ENCODE measurements at places on chromosomes 1 and 21.

DNA sequence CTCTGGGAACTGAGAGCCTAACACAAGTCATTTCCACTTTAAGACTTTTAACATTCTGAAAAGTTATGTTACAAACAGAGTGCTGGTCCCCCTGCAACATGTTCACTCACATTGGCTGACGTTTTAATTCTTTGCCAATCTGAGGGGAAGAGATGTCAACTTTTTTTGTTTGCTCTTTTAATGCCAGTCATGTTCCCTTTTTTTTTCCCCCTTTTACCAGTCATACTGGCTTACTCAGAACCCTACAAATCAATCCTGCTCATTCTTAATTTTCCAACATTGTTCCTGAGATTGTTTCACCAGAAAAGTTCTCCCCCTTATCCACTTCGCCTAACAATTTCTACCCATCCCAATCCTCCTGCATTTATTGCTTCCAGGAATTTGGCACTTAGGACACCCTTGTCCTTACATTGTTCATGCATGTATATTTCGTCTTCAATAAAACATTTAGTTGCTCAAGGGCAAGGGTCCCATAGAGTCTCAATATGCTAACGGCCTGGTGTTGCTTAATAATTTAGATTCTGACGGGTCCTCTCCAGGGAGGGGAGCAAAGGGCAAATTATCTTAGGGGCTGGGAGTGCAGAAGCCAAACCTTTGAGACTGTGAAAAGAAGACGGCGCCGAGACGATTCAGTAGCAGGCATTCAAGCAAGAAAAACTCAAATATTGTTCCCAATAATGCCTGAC is 624 bp upstream of the CR1L start:
- no peak for DNase-seq

DNA sequence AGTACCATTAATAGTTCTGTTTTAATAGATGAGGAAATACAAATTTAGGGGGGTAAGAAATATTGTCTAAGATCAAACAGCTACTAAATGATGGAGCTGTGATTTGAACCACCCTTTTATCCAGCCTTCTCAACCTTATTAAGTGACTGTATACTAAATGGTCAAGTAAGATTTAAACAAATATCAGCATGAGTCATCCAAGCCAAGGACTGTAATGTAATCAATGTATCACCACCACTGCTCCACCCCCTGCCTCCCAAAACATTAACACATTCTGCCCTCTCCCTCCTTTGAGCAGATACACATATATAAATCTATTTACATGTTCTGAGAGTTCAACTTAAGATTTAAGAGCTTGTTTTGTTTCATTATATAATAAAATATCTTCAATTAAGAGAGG is 58.9 kb downstream of the LRRC40 start:
- DNase-seq, result no peak

GRCh38 chr1:7912145-7912544 is 28.5 kb downstream of the TNFRSF9 start:
- no peak for DNase-seq

- no peak for DNase-seq
Measured at GRCh38 chr1:171715813-171716251, 26.0 kb downstream of the VAMP4 start.

- DNase-seq, result no peak
Measured at GRCh38 chr1:61781151-61781550, 38.9 kb downstream of the PATJ start.

DNA sequence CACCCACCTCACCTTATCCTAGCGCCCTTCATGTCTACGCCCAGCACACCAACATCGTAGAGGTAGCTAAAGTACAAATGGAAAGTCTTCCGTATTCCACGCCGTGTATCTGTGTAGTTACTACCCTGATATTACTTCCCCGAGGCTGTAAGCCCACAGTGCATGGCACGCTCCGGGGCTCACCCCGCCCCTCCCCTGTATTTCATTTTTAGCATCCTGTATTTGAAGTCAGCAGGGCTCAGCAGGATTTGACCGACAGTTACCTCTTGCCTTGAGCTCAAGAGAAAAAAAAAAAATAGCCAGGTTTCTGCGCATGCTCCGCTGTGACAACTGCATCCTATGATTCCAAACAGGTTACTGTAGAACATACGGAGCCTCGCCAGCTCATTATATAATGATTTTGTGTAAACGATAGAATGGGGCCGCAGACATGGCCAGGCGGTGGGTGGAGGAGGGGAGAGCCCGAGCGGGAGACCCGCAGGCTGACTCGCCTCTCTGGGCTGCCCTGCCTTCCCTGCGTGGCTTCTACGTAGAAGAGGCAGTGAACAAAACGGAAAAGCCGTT is 1.3 kb downstream of the ABCG1 start:
- peak; percentile 58 for DNase-seq

DNA sequence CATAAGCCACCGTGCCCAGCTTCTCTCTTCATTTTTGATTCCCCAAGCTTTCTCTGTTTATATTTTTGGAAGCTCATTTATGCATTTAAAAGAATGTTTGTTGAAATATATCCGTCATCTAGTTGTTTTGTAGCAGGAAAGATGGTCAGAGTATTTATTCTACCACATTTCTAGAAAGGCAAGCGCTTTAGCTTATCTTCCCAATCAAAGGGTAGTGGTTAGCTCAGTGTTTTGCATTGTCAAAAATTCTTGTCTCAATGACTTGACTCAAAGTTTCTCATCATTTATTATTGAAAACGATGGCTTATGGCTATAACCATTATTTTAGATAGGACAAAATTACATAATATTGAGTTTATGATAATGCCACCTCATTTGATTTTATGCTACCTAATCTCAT is 116.1 kb upstream of the ZP4 start:
- DNase-seq, result no peak

DNA sequence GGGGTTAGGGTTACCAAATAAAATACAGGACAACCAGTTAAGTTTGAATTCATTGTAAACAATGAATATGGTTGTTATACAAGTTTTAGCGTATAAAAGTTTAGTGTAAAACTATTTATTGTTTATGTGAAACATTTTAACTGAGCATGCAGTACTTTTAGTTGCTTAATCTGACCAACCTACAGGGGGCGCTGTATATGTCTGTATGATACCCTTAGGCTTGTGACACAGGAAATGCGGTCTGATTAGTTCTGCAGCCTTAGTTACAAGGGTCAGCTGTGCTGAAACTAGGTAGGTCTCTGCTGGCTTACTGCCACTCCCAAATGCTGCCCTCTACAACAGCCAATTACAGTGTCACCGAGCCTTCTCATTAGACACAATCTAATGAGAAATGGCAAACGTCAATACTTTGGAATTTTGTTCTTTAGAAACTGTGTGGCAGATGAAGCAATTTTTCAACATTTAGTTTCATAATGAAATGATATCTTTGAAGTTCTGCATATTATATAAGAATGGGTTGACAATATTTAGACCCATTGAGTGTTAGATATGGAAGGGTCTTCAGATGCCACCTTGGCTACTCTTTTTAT is 56.2 kb downstream of the NTNG1 start:
- DNase-seq, result no peak

- no peak for DNase-seq
Measured at GRCh38 chr1:178277793-178278530, 184.1 kb downstream of the RASAL2 start.

DNA sequence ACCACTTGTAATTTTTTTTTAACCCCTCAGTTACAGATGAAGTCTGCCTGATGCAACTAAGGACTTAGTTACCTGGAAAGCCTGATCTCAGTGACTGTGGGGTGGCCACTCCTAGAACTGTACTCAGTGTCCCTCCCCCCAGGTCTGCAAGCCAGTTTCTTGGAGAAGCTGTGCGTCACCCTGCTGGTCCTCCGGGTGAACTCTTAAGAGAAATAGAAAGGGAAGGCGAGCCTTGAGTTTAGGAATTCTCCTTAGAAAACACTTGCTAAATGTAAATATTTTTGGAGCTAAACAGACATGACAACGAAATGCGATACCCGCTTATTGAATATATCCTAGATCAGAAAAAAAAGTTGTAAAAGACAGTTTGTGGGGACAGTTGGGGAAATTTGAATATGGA is 730 bp downstream of the SLC16A4 start:
- no peak for DNase-seq

DNA sequence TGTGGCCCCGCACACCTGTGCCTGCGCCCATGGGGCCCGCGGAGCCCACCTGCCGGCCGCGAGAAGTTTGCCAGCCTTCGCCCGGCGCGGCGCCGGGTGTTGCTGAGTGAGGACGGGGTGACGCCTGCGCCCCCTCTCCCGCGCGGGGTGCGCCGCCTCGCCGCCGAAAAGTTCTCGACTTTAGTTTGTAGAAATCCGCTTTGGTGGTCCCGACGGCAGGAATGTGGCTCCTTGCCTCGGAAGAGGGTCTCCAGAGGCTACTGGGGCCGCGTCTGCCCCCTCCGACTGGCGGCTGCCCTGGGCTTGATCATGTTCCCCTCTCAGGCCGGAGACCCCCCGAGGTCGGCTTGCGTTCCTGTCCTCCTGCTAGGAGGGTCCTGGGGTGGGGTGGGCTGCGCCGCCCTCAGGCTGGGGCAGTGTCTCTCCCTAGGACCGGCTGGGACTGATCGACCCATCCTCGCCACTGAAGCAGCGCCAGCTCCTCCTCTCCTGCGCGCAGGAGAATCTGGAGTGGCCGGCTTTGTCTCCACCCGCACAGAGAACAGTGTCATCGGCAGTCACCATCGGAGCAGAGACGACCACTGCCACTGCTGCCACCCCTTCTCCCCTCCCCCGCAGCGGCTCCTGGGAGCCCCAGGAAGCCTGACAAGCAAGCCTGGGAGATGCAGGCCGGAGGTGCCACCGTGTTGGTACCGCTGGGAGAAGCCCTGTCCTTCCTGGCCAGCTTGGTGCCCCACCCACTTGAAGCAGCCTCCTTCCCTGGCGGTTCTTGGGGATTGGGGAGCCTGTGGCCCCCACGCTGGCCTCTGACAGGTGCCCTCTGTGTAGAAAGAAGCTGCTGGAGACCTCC is 553 bp upstream of the SLC30A2 start:
- DNase-seq, result no peak

DNA sequence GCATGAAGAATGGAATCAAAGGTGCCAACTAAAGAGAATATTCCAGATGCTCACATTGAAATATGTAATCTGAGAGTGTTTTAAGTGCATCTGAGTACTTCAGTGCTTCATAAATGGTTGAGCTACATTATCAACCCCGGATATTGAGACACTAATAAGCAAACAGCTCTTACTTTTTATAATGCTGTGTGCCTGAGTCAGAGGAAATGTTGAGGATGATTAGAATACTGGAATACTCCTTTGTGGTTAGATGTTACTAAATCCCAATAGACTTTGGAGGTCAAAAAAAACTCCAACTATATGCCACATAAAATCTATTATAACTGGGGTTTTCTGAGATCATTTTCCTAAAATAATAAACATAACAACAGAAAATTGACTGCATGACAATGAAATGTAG is 12.5 kb upstream of the KCNA3 start:
- DNase-seq, result no peak

DNA sequence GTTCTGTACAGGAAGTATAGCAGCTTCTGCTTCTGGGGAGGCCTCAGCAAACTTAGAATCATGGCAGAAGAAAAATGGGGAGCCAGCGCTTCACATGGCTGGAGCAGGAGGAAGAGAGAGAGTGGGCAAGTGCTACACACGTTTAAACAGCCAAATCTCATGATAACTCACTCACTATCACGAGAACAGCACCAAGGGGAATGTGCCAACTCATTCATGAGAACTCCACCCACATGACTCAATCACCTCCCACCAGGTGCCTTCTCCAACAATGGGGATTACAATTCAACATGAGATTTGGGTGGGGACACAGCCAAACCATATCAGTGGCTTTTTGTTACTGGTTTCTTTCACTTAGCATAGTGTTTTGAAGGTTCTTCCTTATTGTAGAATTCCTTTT is 138.6 kb downstream of the SYT14 start:
- DNase-seq, result no peak

DNA sequence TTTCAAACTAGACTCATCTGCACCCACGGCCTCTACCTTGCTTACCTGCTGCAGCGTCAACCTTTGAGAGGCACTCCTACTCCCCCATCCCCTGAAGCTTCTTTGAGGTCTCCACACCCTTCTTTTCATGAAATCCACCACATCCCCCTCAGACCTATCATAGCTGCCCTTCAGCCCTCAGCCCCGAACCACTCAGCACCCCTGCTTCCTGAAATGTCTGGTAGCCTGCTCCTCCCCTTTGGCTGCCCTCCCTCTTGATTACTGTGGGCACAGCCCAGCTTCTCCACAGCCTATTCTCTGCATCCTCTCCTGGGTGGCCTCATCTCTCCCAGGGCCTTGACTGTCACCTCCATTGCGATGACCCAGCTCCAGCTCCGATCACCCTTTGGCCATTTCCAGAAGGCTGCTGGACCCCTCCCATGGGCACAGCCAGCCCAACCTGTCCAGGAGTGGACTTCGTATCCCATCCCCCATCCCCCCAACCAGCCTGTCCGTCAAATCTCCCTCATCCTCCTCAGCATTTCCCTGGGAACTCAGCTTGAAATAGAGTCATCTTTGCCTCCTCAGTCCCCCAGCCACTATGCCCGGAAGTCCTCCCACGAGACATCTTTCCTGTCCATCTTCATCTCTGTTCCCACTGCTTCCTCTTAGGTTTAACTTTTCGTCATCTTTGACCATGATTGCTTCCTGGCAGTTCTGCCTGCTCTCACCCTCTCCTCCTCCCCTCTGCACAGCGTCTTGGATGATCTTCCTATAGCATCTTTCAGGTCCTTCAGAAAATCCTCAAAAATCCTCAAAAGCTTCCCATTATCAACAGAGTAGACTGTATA is 6.1 kb upstream of the ADORA1 start:
- DNase-seq, result no peak

DNA sequence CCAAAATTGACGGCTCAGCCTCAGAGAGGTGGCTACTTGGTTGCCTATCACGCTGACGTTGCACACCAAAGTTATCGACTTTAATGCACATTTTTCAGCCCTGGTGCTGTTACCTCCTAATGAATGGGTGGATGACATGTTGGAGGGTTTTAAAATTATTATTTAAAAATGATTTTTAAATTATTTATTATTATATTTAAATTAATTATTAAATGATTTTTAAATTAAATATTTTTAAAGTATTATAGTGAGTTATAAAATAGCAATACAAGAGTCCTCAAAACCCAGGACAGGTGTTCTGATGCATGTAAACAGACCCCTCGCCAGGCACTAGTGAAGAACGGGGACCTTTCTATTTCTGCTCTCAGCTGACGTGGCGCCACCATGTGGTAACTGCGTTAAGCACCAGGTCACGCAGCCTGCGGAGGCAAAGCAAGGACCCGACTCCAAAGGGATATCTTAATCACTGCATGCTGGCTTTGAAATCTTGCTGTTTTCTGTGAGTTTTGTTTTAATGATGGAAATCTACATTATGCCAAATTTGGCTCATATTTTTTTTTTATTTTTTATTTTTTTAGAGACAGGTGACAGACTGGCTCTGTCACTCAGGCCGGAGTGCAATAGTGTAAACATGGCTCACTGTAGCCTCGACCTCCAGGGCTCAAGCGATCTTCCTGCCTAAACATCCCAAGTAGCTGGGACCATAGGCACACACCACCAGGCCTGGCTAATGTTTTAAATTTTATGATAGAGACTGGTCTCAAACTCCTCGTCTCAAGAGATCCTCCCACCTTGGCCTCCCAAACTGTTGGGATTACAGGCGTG is 22.6 kb downstream of the CASP9 start:
- DNase-seq, result no peak
